ENCODE measurements at places on chromosomes 11 and 22.

GRCh38 chr11:130813196-130813595 lies 103.1 kb downstream of the SNX19 start:
- DNase-seq: no peak

- no peak for DNase-seq
These were observed 5.3 kb downstream of the HARBI1 start for GRCh38 chr11:46611526-46612304.

DNA sequence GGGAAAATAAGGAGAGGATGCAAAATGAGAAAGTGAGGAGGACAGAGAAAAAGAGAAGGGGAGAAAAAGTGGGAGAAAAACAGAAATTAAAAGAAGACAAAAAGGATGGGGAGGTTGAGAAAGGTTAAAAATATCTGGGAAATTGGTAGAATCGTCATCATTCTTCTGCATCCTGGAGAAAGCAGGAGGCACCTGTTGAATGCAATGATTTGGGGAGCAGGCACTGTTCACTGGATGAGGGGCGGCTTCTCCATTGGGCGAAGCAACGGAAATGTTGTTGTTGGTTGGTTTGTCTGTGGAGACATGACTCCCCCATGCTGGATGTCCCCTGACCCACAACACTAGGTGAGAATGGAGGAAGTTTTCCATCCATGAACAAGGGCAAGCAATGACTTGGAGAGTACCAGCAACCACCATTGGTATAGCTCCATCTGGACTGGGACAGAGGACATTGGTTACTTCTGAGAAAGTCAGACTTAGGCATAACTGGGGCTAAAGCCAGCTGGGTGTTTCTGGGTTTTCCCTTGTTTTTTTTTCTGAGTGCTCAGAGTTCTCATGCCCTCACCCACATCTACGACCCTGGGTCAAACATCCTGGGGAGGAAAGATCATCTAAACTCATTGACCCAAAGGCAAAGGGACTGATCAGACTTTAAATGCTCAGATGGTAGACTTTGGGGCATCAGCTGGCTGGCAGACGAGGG lies 11.9 kb upstream of the CD44 start:
- DNase-seq: no peak

DNA sequence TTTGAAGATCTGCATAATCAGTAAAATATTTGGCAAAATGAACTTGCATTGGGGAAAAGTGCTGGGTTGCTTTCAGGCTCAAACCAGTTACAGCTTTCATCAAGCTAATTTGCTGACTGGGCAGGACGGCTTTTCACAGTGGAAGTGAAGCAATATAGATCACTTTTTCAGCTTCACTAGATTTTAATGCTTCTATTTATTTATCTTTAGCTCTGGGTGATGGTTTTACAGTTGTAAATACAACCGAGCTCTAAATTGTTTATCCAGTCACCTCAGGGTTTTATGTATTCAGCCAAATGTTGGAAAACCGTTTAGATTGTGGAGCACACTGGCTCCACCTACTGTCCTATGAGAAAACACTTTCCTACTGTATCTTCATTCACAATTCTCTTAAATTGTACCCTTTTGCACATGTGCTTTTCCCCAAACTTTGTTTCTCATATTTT lies 58.2 kb downstream of the ACER3 start:
- DNase-seq: no peak

DNA sequence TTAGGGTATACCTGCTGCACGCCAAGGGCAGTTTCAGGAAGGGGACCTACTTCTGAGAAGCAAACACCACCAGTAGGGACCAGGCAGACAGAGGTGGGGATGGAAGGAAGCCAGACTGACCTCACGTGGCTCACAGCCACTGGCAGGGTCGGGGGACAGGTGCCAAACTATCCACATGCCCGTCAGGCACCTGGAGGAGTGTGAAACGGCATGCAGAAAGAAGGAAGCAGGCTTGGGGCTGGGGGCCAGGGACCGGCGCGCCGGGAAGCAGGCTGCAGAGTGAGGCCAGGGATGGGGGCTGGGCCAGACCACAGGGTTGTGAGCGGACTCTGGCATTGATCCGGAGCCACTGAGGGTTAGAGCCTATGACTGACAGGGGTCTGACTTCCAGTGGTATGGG lies 47.5 kb downstream of the CDKN1C start:
- DNase-seq: no peak

- DNase-seq: no peak
These were observed 7.2 kb upstream of the IL18BP start for GRCh38 chr11:71991494-71991893.

GRCh38 chr11:76151556-76152085 lies 54.7 kb downstream of the WNT11 start:
- no peak for DNase-seq

- DNase-seq: no peak
These were observed 355.6 kb downstream of the OPCML start for GRCh38 chr11:133176748-133177147.

DNA sequence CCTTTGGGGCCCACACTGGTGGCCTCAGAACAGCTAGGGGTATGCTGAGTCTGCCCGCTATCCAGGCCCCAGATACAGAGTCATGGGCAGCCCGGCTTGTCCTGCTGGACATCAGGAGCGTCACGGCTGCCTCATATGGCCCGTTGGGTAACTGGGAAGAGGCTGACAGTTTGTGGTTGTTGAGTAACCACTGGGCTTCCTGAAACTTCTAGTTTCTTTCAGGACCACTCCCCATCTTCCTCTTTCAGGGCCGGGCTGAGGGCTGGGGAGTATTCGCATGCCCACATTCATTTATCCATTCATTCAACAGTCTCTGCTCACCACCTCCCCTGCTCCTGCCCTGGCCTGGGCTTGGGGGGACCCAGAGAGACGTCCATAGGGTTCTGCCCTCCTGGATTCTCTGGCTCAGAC lies 13.4 kb upstream of the P2RY2 start:
- no peak for DNase-seq

GRCh38 chr11:118659953-118660680 lies 19.3 kb downstream of the TREH start:
- DNase-seq: no peak

- DNase-seq: no peak
These were observed 23.1 kb downstream of the A4GALT start for GRCh38 chr22:42697542-42698013.

- no peak for DNase-seq
These were observed 118.6 kb downstream of the TIMP3 start for GRCh38 chr22:32920032-32920628.

Data from activated effector memory CD4-positive, alpha-beta T cell treated with Interleukin-2 at 50 U/mL for 16 hours (primary cell).